Kasumi-1 (cell line): ENCODE measurements at places on chromosomes 2 and 18.

- DNase-seq, result no peak
These were observed 29.7 kb downstream of the TWSG1 start for GRCh38 chr18:9364242-9364641.

DNA sequence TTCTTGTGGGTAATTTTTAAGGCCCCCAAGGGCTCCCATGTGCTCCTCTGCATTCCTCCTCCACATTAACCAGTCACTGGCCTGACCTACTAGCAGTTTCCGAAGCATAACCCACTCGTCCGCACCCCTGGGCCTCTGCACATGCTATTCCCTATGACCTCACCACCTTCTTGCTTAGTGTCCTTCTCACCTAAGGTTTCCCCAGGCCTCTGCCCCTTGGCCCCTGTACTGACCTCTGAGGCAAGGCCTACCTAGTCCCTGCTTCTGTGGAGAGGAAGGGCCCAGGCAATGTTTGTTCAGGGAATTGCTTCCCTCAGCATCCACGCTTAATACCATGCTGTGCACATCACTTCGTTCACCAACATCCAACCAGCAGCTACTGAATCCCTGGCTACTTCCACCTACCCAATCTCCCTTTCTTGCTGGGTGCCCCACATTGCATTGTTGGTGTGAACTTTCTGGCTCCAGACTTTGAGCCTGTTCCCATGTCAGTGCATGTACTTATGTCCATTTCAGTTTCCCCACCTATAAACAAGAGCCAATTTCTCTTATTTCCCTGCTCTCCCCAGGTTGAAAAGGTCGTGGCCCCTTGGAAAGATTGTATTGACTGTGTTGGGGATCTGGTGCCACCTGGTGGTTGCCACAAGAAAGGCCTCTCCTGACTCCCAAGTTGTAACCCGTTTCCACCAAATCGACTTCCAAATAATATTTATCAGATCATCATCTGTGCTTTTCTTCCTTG, 19.2 kb upstream of the TMEM177 start:
- DNase-seq, result peak; percentile 66

GRCh38 chr2:7973801-7974480, 707.9 kb upstream of the ID2 start:
- DNase-seq, result no peak

DNA sequence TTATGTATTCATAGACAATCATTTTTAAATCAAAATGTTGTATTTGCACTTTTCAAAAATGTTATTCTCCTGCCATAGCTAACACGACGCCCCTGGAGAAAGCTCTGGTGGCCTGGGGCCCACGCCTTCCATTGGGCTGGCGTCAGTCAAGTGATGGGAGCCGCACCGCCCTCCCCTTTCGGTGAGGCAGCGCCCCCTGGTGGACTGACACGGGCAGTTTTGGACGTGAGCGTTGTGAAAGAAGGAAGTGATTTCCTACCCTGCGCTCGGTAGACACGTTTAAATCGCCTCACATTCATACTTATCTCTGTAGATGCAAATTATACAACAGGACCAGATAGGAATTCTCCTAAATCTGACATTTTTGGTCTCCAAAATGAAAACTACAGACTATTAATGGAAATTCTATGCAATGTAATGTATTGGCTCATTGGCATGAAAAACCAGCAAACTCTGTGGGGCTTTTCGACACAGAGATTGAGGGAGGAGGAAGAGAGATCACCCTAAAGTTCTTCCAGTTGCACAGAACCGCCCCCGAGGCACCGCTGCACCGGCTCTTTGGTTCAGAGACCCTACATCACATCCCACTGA, 326.2 kb upstream of the SOX11 start:
- DNase-seq, result no peak

DNA sequence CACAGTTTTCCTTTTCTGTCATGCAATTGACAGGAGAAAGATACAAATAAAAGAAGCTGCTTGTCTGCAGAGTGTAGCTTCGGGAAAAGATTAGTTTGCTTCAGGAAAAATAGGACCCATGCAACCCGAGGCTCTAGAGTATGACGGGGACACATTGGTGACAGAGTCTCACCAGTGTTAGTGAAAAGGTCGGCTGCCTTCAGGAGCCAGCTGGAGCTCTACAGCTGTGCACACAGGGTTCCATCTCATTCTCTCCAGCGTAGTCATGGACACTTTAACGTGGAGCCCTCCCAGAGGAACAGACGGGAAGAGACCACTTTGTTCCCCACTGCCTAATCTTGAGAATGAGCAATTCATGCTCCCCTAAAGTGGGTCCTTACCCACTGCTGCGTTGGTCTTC, 42.9 kb downstream of the FECH start:
- no peak for DNase-seq

DNA sequence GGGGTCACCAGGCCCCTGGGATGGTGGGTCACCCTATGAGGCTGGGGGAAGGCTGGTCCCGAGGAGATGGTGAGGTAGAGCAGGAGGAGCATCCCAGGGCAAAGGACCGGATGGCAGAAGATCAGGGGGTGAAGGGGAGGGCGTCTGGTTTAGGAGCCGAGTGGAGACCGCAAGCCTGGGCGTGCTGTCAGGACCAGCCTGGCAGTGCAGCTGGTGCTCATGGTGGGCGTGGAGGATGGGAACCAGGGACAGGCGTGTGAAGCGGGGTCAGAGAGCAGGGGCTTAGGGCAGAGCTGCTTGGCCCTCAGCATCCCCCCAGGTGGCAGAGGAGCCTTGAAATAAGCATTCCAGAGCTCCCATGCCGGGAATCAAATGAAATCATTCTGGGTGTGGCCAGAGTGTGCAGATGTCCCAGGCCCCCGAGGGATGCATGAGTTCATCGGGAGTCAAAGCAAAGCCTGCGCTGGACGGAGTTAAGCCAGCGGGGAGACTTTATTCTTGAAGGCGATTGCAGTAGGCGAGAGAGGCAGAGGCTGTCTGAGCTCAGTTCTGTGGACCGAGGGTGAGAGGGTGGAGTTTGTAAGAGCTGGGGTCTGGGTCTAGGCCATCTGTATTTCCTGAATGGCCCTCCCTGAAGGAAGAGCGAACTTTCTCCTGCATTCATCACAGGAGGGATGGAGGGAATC, 33.1 kb upstream of the MBP start:
- DNase-seq, result no peak

- DNase-seq, result no peak
These were observed 32.3 kb upstream of the VWC2L start for GRCh38 chr2:214378455-214379103.

GRCh38 chr18:5309888-5310470, 14.5 kb upstream of the ZBTB14 start:
- DNase-seq, result peak; percentile 36

DNA sequence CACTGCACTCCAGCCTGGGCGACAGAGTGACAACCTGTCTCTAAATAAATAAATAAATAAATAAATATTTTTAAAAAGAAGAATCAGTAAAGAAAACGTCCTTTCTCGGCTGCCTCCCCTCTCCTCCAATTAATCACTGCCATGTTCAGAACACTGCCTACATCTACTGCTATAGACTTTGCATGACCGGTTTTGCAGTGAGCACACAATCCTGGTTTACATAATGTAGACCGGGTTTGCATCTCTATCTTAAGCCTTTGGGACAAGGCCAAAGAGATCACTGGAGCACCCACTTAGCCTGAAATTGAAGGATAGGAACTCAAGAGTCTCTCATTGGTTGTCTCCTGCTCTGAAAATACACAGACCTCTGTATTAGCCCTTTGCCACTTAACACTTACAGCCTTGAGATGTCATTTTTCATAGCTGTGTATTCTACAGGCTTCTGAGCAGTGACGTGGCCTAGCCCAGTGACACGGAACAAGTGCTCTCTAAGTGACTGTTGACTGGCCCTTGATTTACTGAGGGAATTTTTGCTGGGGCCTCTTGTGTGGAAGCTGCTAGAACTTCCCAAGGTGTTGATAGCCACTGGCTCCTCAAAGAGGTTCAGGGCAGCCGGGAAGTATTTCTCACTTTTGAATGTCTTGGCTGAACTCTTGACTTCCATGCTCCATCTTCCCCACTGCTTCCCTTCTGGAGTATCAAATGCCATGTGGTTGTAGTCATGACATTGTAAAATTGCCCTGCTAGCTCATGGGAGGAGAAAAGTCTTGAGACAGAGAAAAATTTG, 45.3 kb upstream of the CCBE1 start:
- DNase-seq, result no peak

DNA sequence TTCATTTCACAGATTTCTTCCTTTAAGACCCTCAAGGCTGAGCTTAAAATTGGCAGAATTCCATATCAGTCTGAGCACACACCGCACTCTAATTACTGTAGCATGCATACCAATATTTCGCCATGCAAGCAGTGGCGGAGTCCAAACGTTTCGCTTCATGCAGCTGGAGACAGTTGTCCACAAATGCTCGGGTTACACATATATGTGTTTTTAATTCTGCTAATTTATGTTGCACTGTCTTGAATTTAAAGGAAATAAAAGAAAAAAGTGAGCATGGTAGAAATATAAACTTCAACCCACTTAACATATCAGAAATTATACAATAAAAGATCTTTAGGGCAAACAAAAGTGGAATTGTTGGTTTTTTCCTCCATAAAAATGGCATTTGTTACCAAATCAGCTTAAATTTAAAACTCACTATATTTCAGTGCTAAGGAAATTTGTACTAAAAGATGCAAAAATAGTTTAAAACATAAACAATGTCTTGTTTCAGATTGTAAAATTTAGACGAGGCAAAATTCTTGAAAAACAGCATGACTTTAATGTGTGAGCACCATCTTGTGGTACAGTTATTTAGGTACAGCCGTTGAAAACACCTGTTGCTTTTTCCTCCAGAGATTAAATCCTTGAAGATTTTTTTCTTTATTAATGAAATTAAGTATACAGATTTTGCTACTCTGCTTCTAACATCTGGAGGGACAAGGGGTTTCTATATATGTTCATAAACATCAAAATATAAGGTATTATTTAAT, 24.1 kb upstream of the KANSL1L start:
- peak; percentile 23 for DNase-seq

DNA sequence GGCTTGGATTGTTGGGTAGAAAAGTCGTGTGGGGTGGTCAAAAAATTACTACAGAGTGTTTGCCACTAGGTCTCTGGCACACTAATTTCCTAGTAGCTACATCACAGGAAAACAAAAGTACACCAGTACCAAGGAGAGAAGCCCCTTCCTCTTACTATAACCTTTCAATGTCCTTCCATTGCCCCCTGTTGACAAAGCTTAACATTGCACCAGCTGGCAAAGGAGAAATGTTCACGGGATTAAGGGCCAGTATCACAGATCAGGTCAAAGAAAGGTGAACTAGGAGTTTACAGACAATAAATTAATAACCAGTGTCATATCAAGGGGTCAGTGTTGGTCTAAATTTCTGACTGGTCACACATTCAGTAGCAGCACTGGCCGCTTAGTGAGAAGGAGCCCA, 1139.6 kb upstream of the FAM98A start:
- DNase-seq, result no peak
